ENCODE measurements at places on chromosomes 2 and 18. TPM values are rescaled to one million over a fixed set of nuclear protein-coding genes. Genes with fewer than 3 reads are reported as not detected.

ANKRD30BL gene
- total RNA-seq: not detected

UGT1A10 gene
- total RNA-seq: not detected

FBXO48 gene
- 1.8 TPM for total RNA-seq

B4GALT6 gene
- total RNA-seq: 3.8 TPM

ECEL1 gene
- not detected for total RNA-seq

DSG2 gene
- not detected for total RNA-seq

ALPP gene
- not detected for total RNA-seq

NMS gene
- not detected for total RNA-seq

VSNL1 gene
- total RNA-seq: not detected

HOXD12 gene
- not detected for total RNA-seq

IRS1 gene
- total RNA-seq: 3.2 TPM

VPS54 gene
- total RNA-seq: 11.5 TPM

AFF3 gene
- 228 TPM for total RNA-seq

CCDC74A gene
- total RNA-seq: 1.1 TPM

DNER gene
- total RNA-seq: not detected

NCK2 gene
- total RNA-seq: 53.4 TPM

TSHZ1 gene
- 8.6 TPM for total RNA-seq

LBH gene
- 120 TPM for total RNA-seq

SCN1A gene
- total RNA-seq: not detected

IL36A gene
- total RNA-seq: not detected

Data from activated B cell treated with CpG ODN at 0.5 μM for 24 hours (primary cell).